ENCODE measurements at places on chromosomes 5 and 9.

DNA sequence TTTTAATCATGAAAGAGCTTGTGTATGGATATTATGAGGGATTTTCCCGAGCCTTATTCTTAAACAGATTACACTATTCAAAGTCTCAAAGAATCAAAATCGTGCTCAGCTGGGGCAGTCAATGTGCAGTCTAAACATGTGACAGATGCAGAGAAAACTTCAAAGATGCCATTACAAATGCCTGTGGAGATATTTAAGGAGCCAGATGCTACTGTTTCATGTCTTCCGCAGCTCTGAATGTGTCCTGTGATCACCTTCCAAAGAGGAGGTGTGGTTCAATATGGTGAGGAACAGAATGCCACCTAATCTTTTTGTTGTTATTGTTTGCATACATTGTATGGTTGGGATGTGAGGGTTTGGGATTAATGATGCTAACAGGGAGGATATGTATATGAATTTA lies 593.3 kb upstream of the ARRDC3 start:
- DNase-seq, result no peak

DNA sequence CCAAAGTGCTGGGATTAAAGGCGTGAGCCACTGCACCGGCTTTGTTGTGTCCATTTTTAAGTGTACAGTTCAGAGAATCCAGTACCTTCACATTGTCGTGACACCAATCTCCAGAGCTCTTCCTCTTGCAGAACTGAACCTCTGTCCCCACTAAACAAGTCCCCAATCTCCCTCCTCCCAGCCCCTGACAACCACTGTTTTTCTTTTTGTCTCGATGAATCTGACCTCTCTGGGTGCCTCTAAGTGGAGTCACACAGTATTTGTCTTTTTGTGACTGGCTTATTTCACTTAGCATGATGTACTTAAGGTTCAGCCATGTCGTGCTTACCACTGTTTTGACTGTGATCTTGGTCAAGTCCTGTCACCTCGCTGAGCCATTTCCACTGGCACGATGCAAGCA lies 1.6 kb downstream of the WDR38 start:
- no peak for DNase-seq

DNA sequence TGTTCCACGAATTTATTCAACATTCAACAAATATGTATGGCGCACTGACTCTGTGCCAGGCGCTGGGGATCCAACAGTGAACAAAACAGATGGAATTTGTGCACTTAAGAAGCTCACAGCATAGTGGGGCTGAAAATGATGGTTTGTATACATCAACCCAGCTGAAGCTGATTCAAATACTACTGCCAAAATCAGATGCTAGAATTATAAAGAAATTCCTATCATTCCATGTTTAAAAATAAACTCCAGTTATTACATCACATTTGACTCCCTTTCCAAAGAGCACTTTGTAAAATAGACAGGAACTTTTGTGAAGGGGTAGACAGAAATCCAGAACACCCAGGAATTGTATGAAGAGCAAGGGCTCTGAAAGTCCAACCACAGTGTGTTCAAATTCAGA lies 54.1 kb downstream of the ZNF608 start:
- no peak for DNase-seq

DNA sequence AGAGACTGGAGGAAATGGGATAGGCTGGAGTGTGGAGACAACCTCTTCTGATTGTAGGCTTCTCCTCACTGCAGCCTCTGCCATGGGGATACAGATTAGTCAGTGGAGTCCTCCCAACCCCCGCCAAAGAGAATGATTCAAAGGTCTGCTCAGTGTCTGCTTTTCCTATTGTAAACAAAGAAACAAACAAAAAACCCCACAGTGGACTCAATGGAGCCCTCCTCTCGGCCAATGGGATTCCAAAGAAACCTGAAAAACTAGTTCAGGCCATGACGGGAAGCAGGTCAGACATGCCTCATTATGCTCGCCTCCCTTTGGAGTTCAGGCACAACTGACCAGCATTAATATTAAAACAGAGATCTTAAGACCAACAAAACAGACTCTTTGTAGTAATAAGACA lies 85.8 kb downstream of the SEC61B start:
- no peak for DNase-seq

DNA sequence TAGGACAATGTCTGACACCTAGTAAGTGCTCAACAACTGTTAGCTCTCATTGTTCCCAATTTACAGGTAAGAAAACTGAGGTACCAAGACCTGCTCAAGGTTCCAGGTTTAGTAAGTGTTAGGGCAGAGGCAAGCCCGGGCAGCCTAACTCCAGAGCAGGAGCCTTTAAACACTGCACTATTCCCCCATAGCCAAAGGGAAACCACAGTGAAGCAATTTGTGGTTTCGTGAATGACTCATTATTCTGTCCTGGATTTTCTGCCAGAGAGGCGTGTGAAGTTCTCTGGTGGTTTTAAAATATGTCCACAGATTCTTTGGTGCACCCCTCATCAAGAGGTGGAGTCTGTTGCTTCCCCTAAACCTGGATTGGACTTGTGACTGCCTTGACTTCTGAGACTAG lies 1.0 kb upstream of the MCC start:
- no peak for DNase-seq

GRCh38 chr5:53027913-53028312 lies 38.8 kb downstream of the ITGA2 start:
- no peak for DNase-seq

- DNase-seq, result no peak
Observed at GRCh38 chr9:118957585-118957984, 411.6 kb downstream of the BRINP1 start.

DNA sequence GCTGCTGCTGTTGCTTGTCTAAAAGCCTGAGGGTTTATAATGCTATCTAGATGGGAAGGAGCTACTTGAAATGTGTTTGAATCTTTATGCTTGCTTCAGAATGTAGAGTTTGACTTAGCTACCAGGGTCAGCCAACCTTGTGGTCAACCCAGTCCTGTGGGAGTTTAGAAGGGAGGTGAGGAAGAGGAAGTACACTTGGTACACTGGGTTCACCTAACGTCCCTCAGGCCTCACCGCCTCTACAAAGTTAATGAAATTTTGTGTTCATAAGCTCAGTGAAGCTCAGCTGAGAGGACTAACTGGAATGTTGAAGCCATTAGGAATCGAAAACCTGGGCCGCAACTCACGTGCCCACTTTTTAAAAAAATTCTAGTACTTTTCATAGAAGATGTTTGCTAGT lies 10.7 kb downstream of the IQGAP2 start:
- no peak for DNase-seq

DNA sequence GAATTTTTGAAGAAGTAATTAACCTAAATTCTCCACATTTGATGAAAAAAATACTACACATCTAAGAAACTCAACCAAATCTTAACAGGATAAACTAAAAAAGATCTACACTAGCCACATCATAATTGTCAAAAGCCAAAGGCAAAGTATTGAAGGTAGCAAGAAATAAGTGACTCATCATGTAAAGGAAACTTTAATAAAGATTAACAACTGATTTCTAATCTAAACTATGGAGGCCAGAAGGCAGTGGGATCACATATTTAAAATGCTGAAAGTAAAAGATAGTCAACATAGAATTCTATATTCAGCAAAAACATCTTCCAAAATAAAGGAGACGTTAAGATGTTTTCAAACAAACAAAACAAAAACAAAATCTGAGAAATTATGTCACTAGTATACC lies 2002.9 kb downstream of the MAT2B start:
- no peak for DNase-seq

DNA sequence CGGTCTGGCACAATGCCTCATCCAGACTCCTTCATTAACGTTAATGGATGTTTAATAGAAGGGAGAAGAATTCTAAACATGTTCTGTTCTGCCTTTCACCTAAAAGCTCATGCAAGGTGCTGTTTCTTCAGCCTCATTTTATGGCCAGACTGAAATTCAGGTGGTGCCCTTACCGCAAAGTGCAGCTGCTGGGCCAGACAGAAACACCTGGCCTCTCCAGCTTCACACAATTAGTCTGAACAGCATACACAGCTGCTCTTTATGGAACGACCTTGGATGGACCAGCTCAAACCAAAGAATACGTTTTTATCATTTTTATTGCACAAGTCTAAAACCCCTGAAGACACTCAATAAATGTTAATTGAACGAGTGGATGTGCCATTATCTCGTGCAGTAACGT lies 4.6 kb downstream of the SNCAIP start:
- DNase-seq, result no peak

DNA sequence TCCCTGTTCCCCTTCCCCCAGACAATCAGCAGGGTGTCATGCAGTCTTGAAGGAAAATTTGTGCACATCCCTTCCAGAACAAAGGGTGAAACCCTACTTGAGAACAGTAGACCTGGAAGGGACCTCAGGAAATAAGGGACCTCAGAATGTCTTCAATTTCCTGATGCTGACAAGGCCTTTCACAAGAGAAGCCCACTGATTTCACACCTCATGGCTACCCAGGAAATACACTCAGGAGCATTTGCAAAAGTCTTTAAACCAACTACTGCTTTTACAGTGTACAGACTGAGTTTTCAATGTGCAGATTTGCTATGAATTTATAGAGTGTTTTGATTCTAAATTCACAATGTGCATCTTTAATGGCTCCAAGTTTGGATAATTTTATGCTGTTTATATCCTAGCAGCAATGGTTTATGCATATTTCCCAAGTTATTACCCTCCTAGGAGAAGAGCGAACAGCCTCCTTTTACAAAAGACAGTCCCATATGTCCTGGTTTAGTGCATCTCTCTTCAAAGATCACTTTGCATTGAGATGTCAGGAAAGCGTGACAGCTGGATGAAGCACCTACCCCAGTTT lies 74.8 kb downstream of the GALNT10 start:
- DNase-seq, result no peak

- DNase-seq, result no peak
Observed at GRCh38 chr9:5790923-5791322, 42.0 kb downstream of the ERMP1 start.

DNA sequence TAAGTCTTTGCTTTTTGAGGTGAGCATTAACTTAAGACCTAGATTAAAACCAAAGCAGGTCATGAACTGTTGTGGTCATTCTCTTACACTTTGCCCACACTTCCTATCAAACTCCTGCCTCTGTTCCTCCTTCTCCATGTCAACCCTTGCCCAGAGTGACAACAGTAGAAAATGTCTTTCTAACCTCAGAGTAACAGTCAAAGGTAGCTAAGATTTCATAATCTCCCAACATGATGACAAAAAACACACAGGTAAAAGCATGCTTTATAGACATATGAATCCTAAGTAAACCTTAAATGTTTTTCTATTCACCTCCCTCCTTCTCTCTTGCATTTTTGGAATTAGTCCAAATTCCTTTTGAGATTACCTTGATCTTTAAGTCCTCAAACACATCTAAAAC lies 422.3 kb downstream of the SPATA31D1 start:
- DNase-seq, result no peak

- no peak for DNase-seq
Observed at GRCh38 chr5:157528036-157528632, 47.4 kb downstream of the ADAM19 start.

DNA sequence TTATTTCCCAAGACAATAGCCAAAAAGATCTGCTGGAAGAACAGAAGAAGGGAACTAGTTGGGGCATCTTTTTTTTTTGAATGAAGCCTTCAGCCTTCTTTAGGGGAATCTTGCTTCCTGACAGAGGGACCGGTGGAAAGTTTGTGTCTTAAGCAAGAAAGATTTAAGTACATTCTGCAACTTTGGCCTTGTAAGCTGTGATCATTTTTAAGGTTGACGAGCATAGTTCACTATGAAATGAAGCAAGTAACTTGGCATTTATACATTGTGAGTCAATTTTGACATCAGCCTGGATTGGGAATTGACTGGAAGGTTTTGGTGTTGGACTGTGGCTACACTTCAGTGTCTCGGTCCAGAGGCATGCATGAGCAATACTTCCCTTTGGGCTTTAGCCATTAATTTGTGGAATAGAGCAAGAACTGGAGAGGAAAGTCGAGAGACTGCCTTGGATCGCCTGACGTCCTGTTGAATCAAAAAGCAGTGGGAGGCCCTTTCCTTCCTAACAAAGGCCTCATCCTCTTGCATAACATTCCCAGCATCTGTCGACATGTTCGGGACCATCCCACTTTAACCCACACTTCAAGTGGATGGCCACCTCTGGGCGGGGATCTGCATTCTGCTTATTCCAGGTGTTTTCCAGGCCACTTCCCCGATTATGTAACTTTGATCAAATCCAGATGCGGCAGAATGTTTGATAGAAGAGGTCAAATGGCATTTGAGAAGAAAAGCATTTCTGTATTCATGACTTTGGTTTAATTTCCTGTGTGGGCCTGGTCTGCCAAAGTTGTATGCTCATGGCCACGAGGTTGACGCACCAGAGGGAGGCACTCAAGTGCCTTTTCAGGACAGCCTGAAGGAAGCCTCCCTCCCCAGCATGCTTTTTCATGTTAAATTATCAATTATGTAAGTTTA lies 12.5 kb downstream of the ABL1 start:
- DNase-seq, result no peak

- DNase-seq, result no peak
Observed at GRCh38 chr5:40618926-40619325, 60.8 kb upstream of the PTGER4 start.

DNA sequence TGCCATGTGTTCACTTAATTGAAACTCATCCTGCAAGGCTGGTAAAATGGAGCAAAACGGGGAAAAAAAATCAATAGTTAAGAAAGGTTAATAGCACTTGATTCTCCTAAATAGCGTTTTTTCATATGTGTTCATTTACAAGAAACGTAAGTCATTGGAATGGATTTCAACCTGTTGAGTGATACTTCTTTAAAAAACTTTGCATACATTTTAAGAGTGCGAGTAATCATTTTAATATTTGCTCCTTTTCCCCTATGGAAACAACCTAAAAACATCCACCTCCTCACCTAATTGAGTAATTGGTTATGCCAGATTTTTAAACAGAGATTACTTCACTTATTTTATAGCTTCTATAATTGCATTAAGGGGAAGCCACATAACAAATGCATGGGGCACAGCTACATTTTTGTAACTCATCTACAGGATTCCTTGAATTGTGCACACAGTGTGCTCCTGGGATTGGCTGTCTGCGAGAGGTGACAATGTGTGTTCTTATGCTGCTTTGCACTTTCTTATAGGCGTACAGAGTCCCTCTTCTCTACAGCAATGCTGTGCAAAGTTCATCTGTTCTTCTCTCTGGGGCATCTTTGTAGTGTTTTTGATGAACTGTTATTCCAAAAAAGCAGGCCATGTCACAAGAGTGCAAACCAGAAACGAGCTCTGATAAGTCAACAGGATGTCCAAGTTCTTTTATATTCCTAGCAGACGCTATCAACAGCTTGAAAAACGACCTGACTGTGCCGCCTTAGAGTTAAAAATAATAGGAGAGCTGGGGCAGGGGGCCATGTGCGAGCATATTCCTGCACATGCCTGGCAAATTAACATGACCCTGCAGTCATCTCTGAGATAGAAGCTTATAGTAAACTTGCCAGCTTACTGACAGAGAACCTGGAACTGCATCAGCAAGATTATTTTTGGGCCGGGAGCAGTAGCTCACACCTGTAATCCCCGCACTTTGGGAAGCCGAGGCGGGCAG lies 117.9 kb downstream of the GOLPH3 start:
- no peak for DNase-seq

All from stimulated activated CD4-positive, alpha-beta T cell treated with anti-CD3 and anti-CD28 coated beads, Interleukin-12 subunit alpha, Interleukin-12 subunit beta, amount 100 ng/mL, for 48 hours (primary cell).